ENCODE measurements at places on chromosomes 6 and 20. TPM values are rescaled to one million over a fixed set of nuclear protein-coding genes. Genes with fewer than 3 reads are reported as not detected.

DNA sequence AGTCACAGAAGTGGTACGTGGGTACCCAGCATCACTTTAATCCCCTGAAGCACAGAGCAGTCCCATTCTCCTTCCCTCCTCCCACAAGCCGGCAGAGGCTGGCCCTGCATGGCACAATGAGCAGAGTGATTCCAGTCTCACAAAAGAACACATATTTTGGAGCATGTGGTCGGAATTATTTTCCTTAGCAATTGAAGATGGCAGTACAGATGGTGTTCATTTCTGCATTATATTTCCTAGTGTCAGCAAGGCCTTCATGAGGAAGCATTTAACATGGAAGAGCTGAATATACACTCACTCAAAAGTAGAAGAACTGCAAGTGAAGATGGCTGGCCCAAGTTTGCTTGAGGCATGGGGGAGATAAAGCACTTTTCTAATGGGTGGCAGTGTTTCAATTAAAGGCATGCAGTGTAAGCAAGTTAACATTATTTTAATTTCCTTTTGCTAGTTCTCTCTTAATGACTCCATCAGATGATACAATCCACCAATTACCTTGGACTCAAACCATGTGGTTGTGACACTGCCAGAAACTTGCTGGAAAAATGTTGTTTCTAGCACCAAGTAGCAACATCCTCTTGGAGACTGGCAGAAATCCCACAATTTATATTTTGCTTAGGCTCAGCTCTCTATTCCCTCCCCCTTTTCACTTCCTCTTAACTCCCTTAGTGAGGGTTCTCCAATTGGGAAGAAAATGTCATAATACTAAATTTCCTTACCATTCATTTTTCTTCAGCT lies 74.4 kb downstream of the ARHGAP18 start:
- DNase-seq, result no peak
- no peaks in the 10 kb centered on the region for H3K27me3 ChIP-seq
- no peaks in the 10 kb centered on the region for H3K4me1 ChIP-seq
- H3K4me3 ChIP-seq, result no peak overlapping the region

The IL17A gene
- total RNA-seq, result not detected

DNA sequence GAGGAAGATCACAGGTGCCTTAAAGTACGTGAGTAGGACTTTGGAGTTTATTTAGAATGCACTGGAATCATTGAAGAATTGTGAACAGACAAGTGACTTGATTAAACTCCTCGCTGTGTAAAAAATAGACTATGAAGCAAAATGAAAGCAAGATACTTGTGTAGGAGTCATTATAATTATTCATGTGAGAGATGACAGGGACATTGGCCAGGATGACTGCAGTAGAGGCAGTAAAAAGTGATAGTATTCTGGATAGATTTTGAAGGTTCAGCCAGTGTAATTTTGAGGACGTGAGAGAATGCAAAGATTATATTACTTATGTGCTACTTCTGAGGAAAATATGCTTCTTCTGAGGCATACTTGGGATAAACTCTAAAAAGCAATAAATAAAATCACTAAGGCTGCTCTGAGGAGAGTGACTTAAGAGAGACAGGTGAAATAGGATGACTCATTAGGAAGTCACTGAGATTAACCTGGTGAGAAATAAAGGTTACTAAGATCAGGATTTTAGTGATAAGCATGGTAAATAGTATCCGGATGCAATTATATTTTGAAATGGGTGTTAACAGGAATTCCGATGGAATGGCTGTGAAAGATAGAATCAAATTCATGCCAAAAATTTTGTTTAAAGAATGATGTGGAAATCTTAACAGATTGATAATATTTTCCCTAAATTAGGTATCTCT lies 202.0 kb downstream of the CENPW start:
- no peak overlapping the region for H3K27ac ChIP-seq
- H3K27me3 ChIP-seq, result no peaks in the 10 kb centered on the region
- H3K4me3 ChIP-seq, result no peak overlapping the region
- no peak for DNase-seq
- H3K36me3 ChIP-seq, result no peaks in the 10 kb centered on the region

GRCh38 chr6:110878751-110879522 lies 4.4 kb downstream of the AMD1 start:
- DNase-seq, result no peak
- peaks cover 67% of the 10 kb centered on the region for H3K4me1 ChIP-seq
- H3K36me3 ChIP-seq, result no peaks in the 10 kb centered on the region
- H3K27ac ChIP-seq, result peak overlapping the region; percentile 82

GRCh38 chr6:91654357-91654756 lies 1067.5 kb upstream of the MAP3K7 start:
- H3K4me3 ChIP-seq, result no peak overlapping the region
- no peaks in the 10 kb centered on the region for H3K36me3 ChIP-seq
- H3K27me3 ChIP-seq, result peaks cover 2% of the 10 kb centered on the region
- DNase-seq, result no peak
- no peaks in the 10 kb centered on the region for H3K4me1 ChIP-seq
- no peak overlapping the region for H3K27ac ChIP-seq

The FNDC11 gene
- 0.13 TPM for total RNA-seq

The C20orf202 gene
- 0.68 TPM for total RNA-seq

DNA sequence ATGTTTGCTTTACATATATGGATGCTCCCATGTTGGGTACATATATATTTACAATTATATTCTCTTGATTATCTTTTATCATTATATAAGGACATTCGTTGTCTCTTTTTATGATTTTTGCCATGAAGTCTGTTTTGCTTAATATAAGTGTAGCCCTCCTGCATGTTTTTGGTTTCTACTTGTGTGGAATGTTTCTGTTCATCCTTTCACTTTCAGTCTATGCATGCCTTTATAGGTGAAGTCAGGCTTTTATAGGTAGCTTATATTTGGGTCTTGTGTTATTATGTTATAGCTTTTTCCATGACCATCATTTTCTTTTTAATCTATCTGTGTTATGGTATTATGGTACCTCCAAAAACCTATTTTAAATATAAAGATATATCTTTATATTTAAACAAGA lies 612.5 kb upstream of the HS3ST5 start:
- DNase-seq, result no peak
- H3K4me1 ChIP-seq, result no peaks in the 10 kb centered on the region
- no peaks in the 10 kb centered on the region for H3K27me3 ChIP-seq
- no peaks in the 10 kb centered on the region for H3K36me3 ChIP-seq
- H3K4me3 ChIP-seq, result no peak overlapping the region
- H3K27ac ChIP-seq, result no peak overlapping the region

The MCHR2 gene
- not detected for total RNA-seq

DNA sequence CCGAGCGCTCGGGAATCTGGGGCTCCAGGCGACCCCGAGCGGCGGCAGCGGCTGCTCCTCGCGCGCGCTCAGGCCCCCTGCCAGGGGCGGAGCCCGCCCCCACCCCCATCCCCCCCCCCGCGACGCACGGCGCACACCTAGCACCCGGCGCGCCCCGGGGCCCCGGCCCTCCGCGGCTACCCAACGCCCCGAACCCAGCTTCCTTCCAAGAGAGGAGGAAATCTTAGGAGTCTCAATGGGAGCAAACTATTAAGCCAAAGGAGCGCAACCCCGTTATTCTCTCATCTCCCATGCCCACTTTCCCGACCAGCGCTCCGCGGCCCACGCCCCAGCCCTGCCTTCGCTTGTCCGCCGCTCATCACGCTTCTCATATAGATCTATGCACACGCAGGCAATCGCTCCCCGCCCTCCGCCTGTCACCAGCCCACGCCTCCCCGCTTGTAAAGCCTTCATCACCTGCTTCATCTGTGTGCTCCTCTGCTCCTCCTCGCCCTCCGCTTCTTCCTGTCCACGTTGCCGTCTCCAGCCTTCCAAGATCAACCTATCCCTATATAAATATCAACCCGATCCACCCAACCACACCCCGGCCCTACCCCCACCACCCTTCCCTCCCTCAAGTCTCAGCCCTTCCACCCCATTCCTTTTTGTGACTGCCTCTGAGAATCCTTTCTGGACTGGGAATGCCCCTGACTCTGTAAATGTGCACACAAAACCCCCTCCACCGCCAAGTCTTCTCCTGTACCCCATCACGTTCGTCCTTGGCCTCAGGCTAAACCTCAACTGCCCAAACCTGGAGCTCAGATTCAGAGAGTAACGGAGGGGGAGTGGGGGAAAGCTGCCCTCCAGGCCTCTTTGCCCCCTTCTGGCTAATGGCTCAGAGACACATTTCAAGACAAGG lies at the start of gene DLK2:
DLK2 (minus strand) TSS at position 18 of the 898 bp plus-strand sequence. CDS start 723 bp downstream, outside the sequence.
- peak within 1 kb of the TSS; percentile 95 for H3K4me3 ChIP-seq
- peaks cover 4% of the 10 kb centered on the region for H3K27me3 ChIP-seq
- no peaks in the 10 kb centered on the region for H3K36me3 ChIP-seq
- DNase-seq, result peak; percentile 55
- peak within 1 kb of the TSS; percentile 89 for H3K27ac ChIP-seq

GRCh38 chr6:164266851-164267250 lies 852.3 kb downstream of the QKI start:
- no peaks in the 10 kb centered on the region for H3K4me1 ChIP-seq
- DNase-seq, result no peak
- H3K36me3 ChIP-seq, result no peaks in the 10 kb centered on the region
- no peaks in the 10 kb centered on the region for H3K27me3 ChIP-seq
- no peak overlapping the region for H3K4me3 ChIP-seq

All from naive thymus-derived CD8-positive, alpha-beta T cell (primary cell).